ENCODE measurements at places on chromosomes 4 and X.

- H3K27ac ChIP-seq = peak overlapping the region; percentile 92
- H3K4me3 ChIP-seq = peak overlapping the region; percentile 58
- H3K36me3 ChIP-seq = peaks cover 2% of the 10 kb centered on the region
- H3K4me1 ChIP-seq = peaks cover 28% of the 10 kb centered on the region
These were observed 1.1 kb downstream of the FBXW7 start for GRCh38 chr4:152534541-152535359.

DNA sequence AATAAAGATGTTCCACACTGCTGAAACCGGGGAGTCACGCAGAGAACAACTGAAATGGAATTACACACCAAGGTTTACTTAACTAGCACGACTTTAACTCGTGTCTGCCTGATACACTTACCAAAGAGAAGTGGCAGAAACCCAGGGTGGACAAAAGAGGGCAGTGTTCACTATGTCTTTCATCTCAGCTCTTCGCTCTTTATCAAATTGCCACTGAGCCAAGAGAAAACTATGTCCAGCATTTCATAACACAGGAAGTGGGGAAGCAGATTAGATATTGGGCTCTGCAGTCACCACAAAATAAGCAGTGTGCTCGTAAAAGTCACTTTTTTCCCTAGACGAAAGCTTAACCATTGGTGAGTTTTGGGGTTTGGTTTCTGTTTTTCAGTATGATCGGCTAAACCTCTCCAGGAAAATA lies 155.7 kb downstream of the CHIC2 start:
- no peaks in the 10 kb centered on the region for H3K36me3 ChIP-seq
- H3K27me3 ChIP-seq = no peaks in the 10 kb centered on the region
- peak overlapping the region; percentile 60 for H3K27ac ChIP-seq

- H3K27me3 ChIP-seq = no peaks in the 10 kb centered on the region
- H3K4me1 ChIP-seq = no peaks in the 10 kb centered on the region
- no peak for DNase-seq
- no peak overlapping the region for H3K4me3 ChIP-seq
- no peak overlapping the region for H3K27ac ChIP-seq
- H3K36me3 ChIP-seq = no peaks in the 10 kb centered on the region
These were observed 330.1 kb upstream of the DKK2 start for GRCh38 chr4:107366016-107366735.

DNA sequence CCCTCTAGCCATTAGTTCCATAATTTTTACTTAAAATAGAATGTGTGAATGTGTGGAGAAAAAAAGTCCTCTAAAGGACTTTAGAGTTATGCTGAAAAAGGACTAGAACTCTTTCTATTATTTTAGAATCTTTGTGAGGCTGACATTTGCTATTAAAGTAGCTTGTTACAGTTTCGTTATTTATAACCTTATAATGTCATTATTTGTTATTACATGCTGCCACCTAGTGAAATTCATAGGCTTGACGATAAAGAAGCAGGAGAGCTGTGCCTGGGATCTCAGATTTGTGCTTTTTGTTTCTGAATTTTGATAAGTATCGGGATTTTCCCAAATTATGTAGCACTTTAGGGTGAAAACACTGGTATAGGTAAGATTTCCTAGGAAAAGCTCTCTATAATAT lies 38.5 kb upstream of the TAPT1 start:
- H3K27ac ChIP-seq = no peak overlapping the region
- DNase-seq = no peak
- no peaks in the 10 kb centered on the region for H3K36me3 ChIP-seq
- no peaks in the 10 kb centered on the region for H3K27me3 ChIP-seq
- peaks cover 10% of the 10 kb centered on the region for H3K4me1 ChIP-seq
- no peak overlapping the region for H3K4me3 ChIP-seq

- peaks cover 5% of the 10 kb centered on the region for H3K36me3 ChIP-seq
- no peaks in the 10 kb centered on the region for H3K4me1 ChIP-seq
- H3K4me3 ChIP-seq = peak overlapping the region; percentile 36
- no peaks in the 10 kb centered on the region for H3K27me3 ChIP-seq
- no peak for DNase-seq
- H3K27ac ChIP-seq = peak overlapping the region; percentile 96
These were observed 635 bp upstream of the PHF8 start for GRCh38 chrX:54044877-54045338.

DNA sequence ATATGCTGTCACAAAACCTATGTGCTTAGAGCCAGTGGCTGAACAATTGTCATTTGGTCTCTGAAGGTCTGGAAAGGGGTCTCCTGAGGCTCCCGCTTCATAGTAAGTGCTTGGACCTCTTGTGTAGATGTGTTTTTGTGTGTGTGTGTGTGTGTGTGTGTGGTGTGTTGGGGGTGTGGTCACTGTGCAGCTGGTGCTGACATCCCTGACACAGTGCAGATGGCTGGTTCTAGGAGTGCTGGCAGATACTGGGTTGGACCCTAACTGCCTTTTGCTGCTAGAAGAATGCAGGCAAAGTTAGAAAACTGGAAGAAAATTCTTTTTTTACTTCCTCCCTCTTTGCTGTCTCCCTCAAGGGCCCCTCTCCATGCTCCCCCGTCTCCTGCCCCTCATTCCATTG lies 1872.6 kb downstream of the ARAP2 start:
- H3K4me3 ChIP-seq = no peak overlapping the region
- H3K27me3 ChIP-seq = no peaks in the 10 kb centered on the region
- DNase-seq = no peak

GRCh38 chr4:152808670-152809069 lies 28.9 kb downstream of the ARFIP1 start:
- H3K4me1 ChIP-seq = no peaks in the 10 kb centered on the region
- no peak overlapping the region for H3K4me3 ChIP-seq
- DNase-seq = no peak
- no peaks in the 10 kb centered on the region for H3K27me3 ChIP-seq

GRCh38 chr4:74319470-74319869 lies 11.2 kb downstream of the EPGN start:
- no peaks in the 10 kb centered on the region for H3K36me3 ChIP-seq
- no peaks in the 10 kb centered on the region for H3K4me1 ChIP-seq
- H3K4me3 ChIP-seq = no peak overlapping the region
- H3K27ac ChIP-seq = no peak overlapping the region
- DNase-seq = no peak

- H3K36me3 ChIP-seq = no peaks in the 10 kb centered on the region
- no peak overlapping the region for H3K4me3 ChIP-seq
- DNase-seq = no peak
- H3K27me3 ChIP-seq = no peaks in the 10 kb centered on the region
- H3K4me1 ChIP-seq = no peaks in the 10 kb centered on the region
- H3K27ac ChIP-seq = no peak overlapping the region
These were observed 548.5 kb upstream of the IGFBP7 start for GRCh38 chr4:57658673-57659072.

- H3K27me3 ChIP-seq = no peaks in the 10 kb centered on the region
- H3K4me1 ChIP-seq = no peaks in the 10 kb centered on the region
- no peak overlapping the region for H3K4me3 ChIP-seq
- H3K27ac ChIP-seq = no peak overlapping the region
These were observed 345.7 kb downstream of the FBXO8 start for GRCh38 chr4:173937631-173938270.

- H3K27ac ChIP-seq = peak overlapping the region; percentile 96
- peaks cover 13% of the 10 kb centered on the region for H3K4me1 ChIP-seq
- DNase-seq = no peak
- no peaks in the 10 kb centered on the region for H3K36me3 ChIP-seq
- no peaks in the 10 kb centered on the region for H3K27me3 ChIP-seq
- H3K4me3 ChIP-seq = no peak overlapping the region
These were observed 2.3 kb upstream of the IRF2 start for GRCh38 chr4:184476695-184477094.

GRCh38 chrX:63686878-63687714 lies 97.9 kb downstream of the ARHGEF9 start:
- no peak overlapping the region for H3K27ac ChIP-seq
- H3K27me3 ChIP-seq = no peaks in the 10 kb centered on the region
- no peak overlapping the region for H3K4me3 ChIP-seq

- H3K27me3 ChIP-seq = no peaks in the 10 kb centered on the region
- H3K27ac ChIP-seq = no peak overlapping the region
These were observed 17.5 kb downstream of the ENOPH1 start for GRCh38 chr4:82447886-82448285.

GRCh38 chr4:9875516-9875915 lies 94.1 kb downstream of the DRD5 start:
- DNase-seq = no peak
- H3K27ac ChIP-seq = no peak overlapping the region
- H3K4me3 ChIP-seq = no peak overlapping the region
- no peaks in the 10 kb centered on the region for H3K4me1 ChIP-seq
- H3K36me3 ChIP-seq = no peaks in the 10 kb centered on the region

DNA sequence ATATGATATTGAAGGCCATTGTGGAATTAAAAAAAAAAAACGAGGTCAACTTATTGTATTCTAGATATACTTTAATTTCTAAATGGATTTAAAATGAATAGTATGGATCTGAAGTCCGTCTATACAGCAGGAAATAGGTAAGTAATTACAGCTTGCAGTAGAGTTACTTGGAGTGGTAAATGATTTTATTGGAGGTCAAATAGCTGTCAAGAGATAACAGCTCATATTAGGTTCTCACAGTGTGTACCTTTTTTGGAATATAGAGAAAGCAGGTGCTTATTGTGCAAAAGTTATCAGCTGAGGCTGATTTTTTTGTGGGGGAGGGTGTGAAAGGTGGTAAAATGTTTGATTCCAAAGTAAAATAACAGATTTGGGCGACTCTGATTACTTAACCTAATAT lies 17.7 kb downstream of the UPRT start:
- no peak overlapping the region for H3K4me3 ChIP-seq
- no peaks in the 10 kb centered on the region for H3K36me3 ChIP-seq
- DNase-seq = no peak
- no peaks in the 10 kb centered on the region for H3K4me1 ChIP-seq

GRCh38 chr4:39353478-39354253 lies 12.5 kb downstream of the RFC1 start:
- DNase-seq = no peak
- no peaks in the 10 kb centered on the region for H3K4me1 ChIP-seq
- no peaks in the 10 kb centered on the region for H3K27me3 ChIP-seq
- H3K4me3 ChIP-seq = peak overlapping the region; percentile 49
- H3K27ac ChIP-seq = peak overlapping the region; percentile 74

- no peaks in the 10 kb centered on the region for H3K36me3 ChIP-seq
- H3K27ac ChIP-seq = no peak overlapping the region
- DNase-seq = no peak
- no peak overlapping the region for H3K4me3 ChIP-seq
- no peaks in the 10 kb centered on the region for H3K4me1 ChIP-seq
- no peaks in the 10 kb centered on the region for H3K27me3 ChIP-seq
These were observed 74.8 kb downstream of the GPAT3 start for GRCh38 chr4:83610729-83611128.

- no peak overlapping the region for H3K4me3 ChIP-seq
- no peaks in the 10 kb centered on the region for H3K27me3 ChIP-seq
- no peaks in the 10 kb centered on the region for H3K4me1 ChIP-seq
- DNase-seq = no peak
- H3K36me3 ChIP-seq = no peaks in the 10 kb centered on the region
- no peak overlapping the region for H3K27ac ChIP-seq
These were observed 101.2 kb upstream of the KIT start for GRCh38 chr4:54556587-54556986.

- no peak for DNase-seq
- H3K36me3 ChIP-seq = no peaks in the 10 kb centered on the region
- no peak overlapping the region for H3K4me3 ChIP-seq
- no peak overlapping the region for H3K27ac ChIP-seq
- no peaks in the 10 kb centered on the region for H3K4me1 ChIP-seq
- no peaks in the 10 kb centered on the region for H3K27me3 ChIP-seq
These were observed 500.1 kb downstream of the TRAM1L1 start for GRCh38 chr4:116585246-116585645.

- H3K4me3 ChIP-seq = no peak overlapping the region
- no peaks in the 10 kb centered on the region for H3K4me1 ChIP-seq
- DNase-seq = no peak
- no peaks in the 10 kb centered on the region for H3K27me3 ChIP-seq
- H3K27ac ChIP-seq = no peak overlapping the region
These were observed 2.0 kb downstream of the FGFBP1 start for GRCh38 chr4:15936495-15936894.

DNA sequence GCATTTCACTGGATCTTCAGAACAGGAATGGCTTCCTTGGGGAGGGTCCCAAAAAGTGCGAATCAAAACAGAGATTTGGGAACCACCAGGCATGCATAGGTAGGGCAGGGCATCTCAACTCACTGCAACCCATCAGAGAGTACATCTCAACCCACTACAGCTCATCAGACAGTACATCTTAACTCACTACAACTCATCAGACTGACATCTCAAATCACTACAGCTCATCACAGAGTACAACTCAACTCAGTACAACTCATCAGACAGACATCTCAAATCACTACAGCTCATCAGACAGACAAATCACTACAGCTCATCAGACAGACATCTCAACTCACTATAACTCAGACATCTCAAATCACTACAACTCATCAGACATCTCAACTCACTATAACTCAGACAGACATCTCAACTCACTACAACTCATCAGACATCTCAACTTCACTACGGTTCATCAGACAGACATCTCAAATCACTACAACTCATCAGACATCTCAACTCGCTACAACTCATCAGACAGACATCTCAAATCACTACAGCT lies 47.5 kb upstream of the CLDN34 start:
- H3K36me3 ChIP-seq = no peaks in the 10 kb centered on the region
- no peaks in the 10 kb centered on the region for H3K4me1 ChIP-seq
- H3K27me3 ChIP-seq = no peaks in the 10 kb centered on the region
- DNase-seq = no peak

DNA sequence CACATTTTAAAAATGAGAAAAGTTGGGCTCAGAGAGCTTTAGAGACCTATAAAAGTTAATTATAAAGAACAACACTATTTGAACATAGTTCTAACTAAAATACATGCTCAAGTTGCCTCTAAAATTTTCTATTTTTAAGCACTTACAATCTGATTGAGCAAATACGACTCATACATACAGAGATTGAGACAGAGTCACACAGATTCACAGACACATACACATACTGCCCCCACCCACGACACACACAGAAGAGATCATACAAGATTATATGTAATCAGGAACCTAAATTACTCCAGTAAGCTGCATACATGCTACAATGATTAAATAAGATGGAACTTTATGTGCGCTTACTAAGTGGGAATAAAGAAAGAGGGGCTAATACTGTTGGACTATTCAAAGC lies 2.7 kb upstream of the ASB5 start:
- H3K36me3 ChIP-seq = no peaks in the 10 kb centered on the region
- no peaks in the 10 kb centered on the region for H3K4me1 ChIP-seq
- no peak overlapping the region for H3K27ac ChIP-seq
- H3K4me3 ChIP-seq = no peak overlapping the region
- DNase-seq = no peak

- H3K27ac ChIP-seq = no peak overlapping the region
- H3K36me3 ChIP-seq = no peaks in the 10 kb centered on the region
- H3K4me1 ChIP-seq = no peaks in the 10 kb centered on the region
- no peaks in the 10 kb centered on the region for H3K27me3 ChIP-seq
- H3K4me3 ChIP-seq = no peak overlapping the region
These were observed 57.0 kb upstream of the RAP1GDS1 start for GRCh38 chr4:98204236-98204553.

DNA sequence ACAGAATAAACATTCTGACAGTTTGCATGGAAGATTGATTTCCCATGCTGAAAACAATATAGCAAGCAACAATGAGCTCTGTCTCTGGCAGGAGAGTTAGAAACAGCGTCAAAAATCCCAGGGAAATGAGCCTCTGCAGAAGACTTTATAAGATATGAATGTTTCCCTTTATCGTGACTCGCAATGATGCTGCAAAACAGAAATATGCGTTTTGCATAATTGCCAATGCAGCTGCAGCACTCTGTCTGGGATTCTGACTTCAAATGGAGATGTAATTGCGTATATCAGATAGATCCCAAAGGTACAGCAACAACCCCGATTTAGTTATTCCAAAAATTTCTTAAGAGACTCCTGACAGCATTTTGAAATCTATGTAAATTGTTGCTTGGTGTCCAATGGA lies 702.4 kb upstream of the EPHA5 start:
- H3K27ac ChIP-seq = no peak overlapping the region
- no peak for DNase-seq
- H3K36me3 ChIP-seq = no peaks in the 10 kb centered on the region
- H3K4me1 ChIP-seq = no peaks in the 10 kb centered on the region
- no peak overlapping the region for H3K4me3 ChIP-seq

Data from ascending aorta (tissue), 2 donors.